ENCODE measurements at places on chromosomes 6 and 20.

DNA sequence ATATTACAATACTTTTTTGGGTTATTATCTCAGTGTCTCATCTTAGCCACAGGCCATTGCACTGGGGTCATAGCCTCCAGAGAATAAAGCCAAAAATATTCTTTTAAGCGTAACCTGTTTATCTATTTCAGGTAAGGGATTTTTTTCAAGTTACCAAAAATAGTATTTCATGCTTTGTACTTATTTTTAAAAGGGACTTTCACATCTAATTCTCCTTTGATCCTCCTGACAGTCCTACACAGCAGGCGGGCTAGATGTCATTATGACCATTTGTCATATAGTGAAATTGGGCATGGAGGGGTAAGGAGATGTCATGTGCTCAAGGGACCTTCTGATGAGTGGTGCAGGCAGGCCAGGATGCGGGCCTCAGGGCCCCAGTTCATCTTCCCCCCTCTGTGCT lies 68.9 kb downstream of the TBC1D7 start:
- no peak for DNase-seq

DNA sequence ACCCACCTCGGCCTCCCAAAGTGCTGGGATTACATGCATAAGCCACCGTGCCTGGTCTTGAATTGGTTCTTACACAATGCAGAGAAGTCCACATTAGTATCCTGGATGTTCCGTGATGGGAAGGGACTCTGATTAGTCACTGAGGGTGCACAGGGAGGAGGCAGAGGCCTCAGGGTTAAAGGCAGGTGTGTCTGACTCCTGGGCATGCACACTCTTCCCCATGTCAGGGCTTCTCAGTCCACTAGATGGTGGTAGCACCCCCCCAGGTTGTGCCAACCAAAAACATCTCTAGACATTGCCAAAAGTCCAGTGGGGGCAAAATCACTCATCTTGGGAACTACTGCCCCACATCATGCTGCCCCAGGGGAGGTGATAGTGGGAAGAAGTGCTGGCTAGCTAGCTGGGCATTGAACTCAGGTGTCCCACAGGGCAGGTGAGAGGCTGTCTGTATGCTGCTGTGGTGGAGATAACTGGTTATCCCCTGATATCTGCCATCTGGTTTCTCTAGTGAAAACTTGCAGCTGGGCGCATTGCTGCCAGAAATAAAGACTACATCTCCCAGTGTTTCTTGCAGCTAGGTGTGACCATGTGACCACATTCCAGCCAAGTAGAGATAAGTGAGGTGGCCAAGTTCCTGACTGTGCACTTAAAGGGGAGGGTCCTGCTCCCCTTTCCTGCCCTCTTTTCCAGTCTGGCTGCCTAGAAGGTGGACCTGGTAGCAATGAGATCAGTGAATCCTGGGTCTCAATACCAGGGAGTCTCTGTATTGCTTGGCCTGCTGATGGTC lies 8.4 kb upstream of the NSFL1C start:
- DNase-seq, result no peak

GRCh38 chr20:38001981-38002380 lies 31.3 kb downstream of the TTI1 start:
- no peak for DNase-seq

DNA sequence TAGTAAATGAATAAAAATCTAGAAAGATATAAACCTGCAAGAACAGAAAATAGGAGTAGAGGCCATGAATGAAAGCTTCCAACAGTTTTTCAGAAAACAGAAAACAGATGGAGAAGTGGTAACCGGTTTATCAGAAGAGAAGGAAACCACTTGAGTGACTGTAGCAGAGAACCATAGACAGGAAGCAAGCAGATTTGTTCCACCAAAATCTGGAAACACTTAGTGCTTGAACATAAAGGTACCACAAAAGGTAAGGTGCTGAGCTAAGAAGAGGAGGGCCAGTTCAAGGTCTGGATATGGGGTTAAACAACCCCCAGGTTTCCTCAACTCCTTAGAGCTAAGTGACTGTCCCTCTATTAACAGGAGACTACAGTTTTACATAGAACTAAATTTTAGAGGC lies 9.2 kb upstream of the KIAA0319 start:
- DNase-seq, result no peak

DNA sequence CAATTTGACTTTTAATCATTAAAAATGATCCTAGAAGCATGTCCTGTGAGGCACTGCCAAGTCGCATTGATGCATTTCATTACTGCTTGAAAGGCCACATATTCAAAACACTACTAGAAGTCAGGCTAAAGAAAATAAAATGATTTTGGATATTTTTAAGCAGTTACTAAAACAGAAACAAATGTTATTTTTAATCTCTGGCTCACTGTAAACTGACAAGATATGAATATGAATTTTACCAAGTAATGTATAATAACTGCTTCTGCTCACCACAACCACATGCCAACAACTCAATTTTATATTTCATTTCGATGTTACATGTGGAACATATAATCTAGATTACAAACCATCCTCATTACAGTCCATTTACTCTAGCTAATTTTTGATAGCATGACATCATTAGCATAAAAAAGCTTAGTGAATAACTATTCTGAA lies 90.6 kb downstream of the ATXN1 start:
- DNase-seq, result no peak

- no peak for DNase-seq
Observed at GRCh38 chr6:31794866-31795615, 511 bp downstream of the VARS1 start.

DNA sequence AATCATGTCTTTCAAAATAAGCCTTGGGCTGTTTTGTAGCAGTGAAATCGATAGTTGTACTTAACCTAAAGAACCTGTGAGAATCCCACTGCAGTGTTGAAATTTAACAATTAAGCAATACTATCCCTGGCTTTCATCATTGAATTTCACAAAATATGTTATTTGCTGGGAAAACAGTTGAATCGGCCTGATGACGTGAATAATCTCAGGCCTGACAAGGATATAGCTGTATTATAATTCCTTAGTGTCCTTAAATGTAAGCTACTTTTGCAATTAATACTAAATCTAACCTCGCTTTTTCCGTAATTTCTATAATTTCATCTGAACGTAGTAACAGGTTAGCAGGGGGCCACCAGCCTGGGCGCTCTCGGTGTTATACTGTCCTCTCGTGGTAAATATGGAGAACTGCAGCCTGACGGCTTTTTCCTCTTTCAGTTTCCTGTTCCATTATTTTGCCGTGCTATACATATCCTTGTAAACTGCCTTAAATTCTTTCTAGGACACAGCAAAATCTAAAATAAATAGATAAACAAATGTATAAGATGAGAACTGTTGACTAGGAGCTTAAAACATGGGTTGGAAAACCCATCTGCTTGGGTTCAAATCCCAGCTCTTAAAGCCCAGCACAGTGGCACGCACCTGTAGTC lies 24.0 kb downstream of the MTFR2 start:
- DNase-seq, result peak; percentile 65

DNA sequence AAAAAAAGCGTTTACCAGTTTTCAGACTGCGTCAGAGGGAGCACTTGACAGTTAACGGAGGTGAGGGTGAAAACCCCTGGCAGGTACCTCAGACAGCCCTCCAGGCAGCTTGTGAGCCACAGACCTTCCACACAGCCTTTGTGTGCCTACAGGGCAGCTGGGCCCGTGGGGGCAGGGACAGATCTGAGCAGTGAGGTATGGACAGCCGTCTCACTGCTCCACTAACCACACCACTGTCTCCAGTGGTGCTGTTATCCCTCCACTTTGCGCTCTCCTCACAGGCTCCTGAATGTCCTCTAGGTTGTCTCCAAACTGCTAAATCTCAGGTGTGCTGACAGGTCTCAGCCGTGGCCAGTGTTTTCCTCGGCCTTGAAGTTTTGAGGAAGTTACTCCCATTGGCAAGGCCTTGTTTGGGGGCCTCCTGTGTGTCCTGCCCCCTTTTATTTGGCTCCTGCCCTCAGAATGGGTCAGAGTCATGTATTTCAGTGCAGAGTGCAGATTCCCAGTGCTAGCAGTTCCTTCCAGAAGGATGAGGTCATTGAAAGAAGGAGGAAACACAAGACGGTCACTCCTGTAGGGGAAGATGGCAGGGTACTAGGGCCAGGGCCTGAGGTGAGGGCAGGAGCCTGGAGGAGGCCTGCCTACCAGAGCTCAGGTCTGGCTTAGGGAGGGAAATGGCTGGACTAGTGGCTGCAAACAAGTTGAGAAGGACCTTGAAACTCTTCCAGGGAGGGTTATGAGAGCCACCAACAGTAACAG lies 11.8 kb downstream of the GFRA4 start:
- no peak for DNase-seq

GRCh38 chr6:5737460-5737859 lies 269.3 kb downstream of the NRN1 start:
- DNase-seq, result no peak

GRCh38 chr6:104118274-104118673 lies 741.4 kb downstream of the HACE1 start:
- DNase-seq, result no peak

- DNase-seq, result no peak
Observed at GRCh38 chr20:51318058-51318949, 224.2 kb downstream of the NFATC2 start.

- DNase-seq, result no peak
Observed at GRCh38 chr6:19157486-19157885, 679.7 kb upstream of the ID4 start.

DNA sequence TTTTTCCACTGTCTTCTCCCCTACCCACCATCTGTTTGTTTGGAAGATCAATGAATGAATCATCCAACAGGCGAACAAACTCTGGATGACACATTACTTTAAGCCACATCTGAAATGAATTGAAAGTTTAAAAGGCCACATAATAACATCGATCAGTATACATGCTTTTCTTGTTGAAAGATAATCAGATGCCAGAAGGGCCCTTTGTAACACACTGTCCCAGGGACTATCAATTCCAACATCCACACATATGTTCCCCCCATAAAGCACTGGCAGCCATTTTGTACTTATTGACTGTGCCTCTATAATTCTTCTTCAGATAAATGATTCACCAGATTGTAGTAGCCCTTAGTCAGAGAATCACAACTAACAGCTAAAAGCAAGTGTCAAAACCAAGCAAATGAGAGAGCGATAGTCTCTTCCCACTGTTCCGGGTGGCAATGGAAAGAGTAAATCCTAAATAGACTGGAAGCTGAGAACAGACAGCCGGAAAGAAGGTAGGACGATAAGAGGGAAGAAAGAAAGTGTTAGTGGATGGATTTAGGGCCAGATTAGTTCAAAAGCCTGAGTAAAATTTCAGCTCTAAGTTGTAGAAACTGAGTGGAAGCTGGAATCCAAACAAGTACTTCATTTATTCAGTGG lies 184.9 kb upstream of the TENT5A start:
- DNase-seq, result no peak

- no peak for DNase-seq
Observed at GRCh38 chr6:107152638-107153430, 37.5 kb upstream of the BEND3 start.

DNA sequence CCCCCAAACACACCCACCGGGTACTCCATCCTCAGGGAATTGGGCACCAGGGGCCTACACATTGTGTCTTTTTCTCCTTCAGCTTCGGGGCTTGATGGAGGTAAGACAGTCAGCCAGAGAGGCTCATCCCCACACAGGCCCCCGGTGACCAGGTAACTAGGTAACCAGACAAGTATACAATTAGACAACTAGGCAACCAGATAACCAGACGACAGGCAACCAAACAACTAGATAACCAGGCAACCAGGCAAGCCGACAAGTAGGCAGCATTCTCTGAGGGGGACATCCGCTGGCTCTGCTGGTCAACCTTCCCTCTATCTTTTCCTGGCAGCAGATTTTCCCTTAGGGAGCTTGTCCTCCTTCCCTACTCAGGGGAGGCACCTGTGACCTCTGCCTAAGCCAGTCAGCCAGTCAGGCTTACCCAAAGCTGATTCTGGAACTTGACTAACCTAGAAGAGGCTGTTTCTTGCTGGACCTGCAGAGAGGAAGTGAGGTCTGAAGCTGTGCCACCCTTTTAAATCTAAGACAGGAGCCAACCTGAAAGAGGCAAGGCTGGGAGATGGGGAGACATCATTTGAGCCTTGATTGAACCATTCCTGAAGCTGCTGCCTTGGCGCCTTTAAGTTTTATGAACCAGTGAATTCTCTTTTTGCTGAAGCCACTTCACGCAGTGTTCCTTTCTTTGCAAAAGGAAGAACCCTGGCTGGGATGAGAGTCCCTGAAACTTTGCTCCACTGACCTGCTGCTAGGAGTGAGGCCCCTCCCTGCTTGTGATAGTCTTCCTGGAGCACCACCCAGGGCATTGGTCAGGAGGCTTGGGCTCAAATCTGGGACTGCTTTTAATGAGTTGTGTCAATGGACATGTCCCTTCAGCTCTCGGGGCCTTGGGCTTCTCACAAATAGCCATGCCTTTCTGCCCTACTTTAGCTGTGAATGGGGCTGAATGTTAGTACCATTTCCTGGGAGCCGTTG lies 96.4 kb upstream of the RNF24 start:
- no peak for DNase-seq

DNA sequence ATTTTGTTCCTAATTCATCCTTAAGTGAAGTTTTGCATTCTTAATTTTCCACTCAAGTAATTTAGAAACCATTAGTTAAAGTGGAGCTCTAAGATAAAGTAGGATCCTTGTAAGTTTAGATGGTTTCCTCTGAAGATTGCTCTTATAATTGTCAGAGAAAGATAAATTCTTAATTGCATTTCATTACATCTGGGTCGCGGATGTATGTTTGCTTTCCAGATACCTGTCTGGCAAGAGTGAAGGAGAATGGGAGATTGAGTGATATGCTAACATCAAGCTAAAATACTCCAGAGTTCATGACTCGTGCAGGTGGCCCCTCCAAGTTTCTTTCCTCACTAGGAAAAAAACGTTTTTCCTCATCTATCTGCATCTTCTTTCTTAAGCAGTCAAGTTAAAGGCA lies 361.8 kb downstream of the DOK5 start:
- no peak for DNase-seq

GRCh38 chr6:89976694-89977020 lies 82.4 kb downstream of the GJA10 start:
- DNase-seq, result no peak

DNA sequence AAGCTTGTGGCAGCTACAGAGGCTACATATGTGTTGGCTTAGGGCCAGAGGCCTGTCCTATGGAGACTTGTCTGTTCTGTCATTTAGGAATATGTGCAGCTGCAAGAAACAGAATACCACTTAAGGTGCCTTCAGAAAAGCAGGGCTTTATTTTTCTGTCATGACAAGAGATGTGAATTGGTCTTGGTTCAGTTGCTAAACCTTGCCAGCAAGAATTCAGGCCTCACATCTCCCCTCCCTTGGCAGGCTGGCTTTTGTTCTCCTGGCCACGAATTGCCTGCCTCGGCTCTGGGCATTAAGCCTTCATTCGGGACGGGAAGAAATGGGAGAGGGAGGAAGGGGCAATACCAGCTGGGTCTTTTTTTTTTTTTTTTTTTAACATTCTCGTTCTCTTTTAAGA lies 82.4 kb upstream of the TGM3 start:
- DNase-seq, result no peak

- no peak for DNase-seq
Observed at GRCh38 chr6:24859132-24859531, 60.4 kb upstream of the ARMH2 start.

GRCh38 chr6:151493804-151494234 lies at the start of gene CCDC170:
TSS of gene CCDC170 (plus strand) at chr6:151494017. CDS start at chr6:151494129, 112 bp downstream.
- peak; percentile 47 for DNase-seq

All from amygdala (tissue), 56 donors.